Foreskin keratinocyte (primary cell): ENCODE measurements at places on chromosomes 4 and X. TPM values are rescaled to one million over a fixed set of nuclear protein-coding genes. Genes with fewer than 3 reads are reported as not detected.

PCYT1B gene
- 2.2 and 4.6 TPM in 2 replicates for total RNA-seq

DNA sequence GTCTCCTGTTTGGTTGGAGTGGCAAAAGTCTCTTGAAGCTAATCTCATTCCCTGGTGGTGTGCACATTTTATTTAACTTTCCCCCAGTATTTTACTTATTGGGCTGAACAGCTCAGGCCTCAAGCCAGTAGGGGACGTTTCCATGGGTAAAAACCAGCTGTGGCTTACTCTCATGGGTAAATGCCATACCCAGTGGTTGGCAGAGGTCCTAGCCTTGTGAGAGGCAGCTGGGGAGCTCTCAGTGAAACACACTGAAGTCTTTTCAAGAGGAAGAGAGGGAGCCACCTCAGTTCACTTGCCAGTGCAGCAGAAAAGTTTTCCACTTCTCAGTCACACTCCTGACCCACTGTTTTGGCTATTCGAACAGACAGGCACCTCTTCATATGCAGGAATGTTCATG, 1964.2 kb downstream of the ARAP2 start:
- DNase-seq, result no peak

DNA sequence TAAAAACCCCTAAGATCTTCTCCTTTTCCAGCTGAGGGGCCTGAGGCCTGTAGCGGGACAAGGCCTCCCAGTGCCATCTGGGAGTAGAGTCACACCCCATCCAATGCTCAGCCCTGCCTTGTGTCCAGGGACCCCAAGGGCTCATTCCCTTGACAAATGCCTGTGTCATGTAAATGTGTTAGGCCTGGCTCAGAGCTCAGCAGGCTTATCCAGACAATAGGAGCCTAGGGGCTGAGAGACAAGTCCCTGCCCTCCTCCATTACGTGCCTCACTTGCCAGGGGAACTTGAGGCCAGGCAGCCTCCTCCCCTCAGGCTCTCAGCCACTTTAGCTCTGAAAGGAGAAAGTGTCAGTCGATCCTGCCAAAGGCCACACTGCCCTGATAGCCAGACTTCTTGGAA, 166.8 kb upstream of the MAMLD1 start:
- DNase-seq, result no peak

- no peak for DNase-seq
Measured at GRCh38 chr4:63526251-63526650, 883.0 kb downstream of the TECRL start.

DNA sequence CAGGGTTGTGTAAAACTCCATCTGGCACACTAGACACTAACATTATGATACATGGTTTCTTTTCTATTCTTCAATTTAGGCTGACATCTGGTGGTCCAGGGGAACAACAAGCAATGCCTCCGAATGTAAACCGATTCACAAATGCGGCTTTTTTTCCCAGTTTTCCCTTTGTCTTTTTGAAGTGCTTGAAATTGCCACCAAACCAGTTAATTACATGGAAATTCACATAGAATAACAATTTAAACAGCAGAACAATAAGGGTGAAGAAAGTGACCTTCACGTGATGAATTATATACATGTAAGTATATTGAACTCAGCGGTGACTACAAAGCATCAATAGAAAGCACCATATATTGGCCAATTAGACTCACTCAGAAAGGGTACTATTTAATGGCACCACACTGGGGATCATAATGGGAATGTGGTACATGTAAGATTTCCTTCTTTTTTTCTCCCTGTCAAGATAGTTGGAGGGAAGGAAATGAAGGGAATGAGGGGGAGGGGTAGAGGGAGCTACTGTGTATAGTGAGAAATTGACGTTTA, 103.9 kb downstream of the MMRN1 start:
- DNase-seq, result no peak

DNA sequence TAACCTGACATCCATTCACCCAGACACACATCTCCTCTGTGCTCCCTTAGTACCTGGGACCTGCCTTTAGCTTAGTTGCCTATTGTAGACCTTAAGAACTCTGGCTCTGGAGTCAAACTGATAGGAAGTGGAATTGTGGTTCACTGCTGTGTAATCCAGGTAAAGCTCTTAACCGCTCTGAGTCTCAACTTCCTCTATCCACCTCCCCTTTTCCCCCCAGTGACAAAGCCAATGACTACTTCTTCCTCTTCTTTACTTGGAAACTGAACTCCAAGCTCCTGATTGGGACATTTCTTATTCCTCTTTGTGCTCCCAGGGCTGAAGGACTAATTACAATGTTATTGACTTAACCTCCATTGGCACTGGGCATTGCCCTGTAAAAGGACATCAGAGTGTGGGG, 94.1 kb downstream of the DRD5 start:
- DNase-seq, result no peak

GRCh38 chr4:23890369-23891063, 669 bp upstream of the PPARGC1A start:
- DNase-seq, result no peak

- no peak for DNase-seq
Measured at GRCh38 chr4:138216272-138216867, 25.8 kb downstream of the SLC7A11 start.

- no peak for DNase-seq
Measured at GRCh38 chr4:6356076-6356560, 86.5 kb downstream of the WFS1 start.

SLC26A1 gene
- not detected in 2 replicates for total RNA-seq

GRCh38 chr4:180932370-180933001, 1310.7 kb upstream of the TENM3 start:
- DNase-seq, result no peak

DNA sequence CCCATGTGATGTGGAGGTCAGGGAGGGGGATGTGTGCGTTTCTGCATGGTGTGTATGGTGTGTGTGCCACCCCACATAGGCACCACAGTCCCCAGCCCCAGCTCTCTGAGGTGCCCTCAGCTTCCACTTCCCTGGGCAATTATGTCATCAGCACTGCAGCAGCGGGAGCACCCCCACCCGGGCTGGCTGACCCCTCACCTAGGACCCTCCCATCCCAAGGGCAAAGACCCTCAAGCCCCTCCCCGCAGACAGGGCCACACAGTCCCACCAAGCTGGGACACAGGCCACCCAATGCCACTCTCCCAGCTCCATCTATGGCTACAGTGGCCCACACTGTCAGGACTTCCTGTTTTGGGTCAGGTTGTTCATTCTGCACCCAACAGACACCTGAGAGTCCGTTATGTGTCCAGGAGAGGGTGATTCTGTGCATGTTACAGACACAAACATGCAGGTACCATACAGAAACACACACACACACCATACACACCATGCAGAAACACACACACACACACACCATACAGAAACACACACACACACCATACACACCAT, 75.2 kb downstream of the JAKMIP1 start:
- no peak for DNase-seq

DNA sequence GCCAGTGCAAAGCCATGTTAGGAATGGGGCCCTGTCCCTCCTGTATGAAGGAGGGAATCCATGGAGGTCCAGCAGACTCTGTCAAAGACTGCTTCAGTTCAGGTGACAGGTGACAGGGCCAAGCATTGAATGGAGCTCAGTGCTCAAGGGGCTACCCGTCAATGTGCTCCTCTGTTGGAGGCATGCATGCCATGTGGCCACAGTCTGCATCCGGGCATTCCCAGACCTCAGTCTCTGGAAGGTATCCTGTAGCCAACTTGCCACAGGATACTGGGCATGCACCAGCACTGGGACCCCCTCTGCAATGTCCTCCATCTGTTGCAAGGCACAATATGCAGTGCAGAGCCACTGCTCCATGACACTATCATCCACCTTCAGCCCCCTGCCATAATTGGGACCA, 136.1 kb upstream of the GATB start:
- DNase-seq, result no peak

- DNase-seq, result no peak
Measured at GRCh38 chrX:106331606-106332005, 163.5 kb downstream of the PWWP3B start.

- DNase-seq, result no peak
Measured at GRCh38 chr4:40323866-40324265, 11.3 kb upstream of the CHRNA9 start.

SPANXN4 gene
- not detected in 2 replicates for total RNA-seq

- no peak for DNase-seq
Measured at GRCh38 chrX:150903110-150903508, 4.6 kb upstream of the CD99L2 start.
